Stimulated activated CD8-positive, alpha-beta memory T cell treated with anti-CD3 and anti-CD28 coated beads, Interleukin-4, amount 100 ng/mL, for 4 hours (primary cell): ENCODE measurements at places on chromosomes 4 and X.

GRCh38 chrX:68498044-68498507, 775 bp upstream of the YIPF6 start:
- DNase-seq, result no peak

DNA sequence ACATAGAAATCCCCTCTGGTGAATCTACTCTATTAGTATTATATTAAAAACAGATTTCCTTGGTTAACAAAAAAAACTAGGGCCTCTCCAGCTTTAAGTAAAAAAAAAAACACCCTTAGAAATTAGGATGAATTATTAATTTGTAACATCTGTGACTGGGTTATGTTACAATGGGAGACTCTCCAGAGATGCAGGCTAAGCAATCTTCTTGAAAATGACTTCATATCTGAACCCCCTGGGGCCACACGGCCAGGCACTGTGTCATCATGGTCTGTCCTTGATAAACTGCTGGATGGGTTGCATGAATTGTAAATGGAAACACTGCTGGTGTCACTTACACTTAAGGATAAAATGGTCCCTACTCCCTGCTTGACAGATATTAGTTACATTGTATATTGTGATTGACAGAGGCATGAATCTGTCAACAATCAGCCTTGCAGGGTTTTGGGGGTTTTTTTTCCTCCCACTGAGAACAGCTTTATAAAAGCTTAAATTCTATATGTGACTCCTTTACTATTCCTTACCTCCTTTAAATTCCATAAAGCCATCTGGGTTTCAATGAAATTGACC, 49.1 kb downstream of the PRKG2 start:
- DNase-seq, result no peak

- no peak for DNase-seq
Measured at GRCh38 chr4:174537634-174538033, 15.3 kb upstream of the HPGD start.

DNA sequence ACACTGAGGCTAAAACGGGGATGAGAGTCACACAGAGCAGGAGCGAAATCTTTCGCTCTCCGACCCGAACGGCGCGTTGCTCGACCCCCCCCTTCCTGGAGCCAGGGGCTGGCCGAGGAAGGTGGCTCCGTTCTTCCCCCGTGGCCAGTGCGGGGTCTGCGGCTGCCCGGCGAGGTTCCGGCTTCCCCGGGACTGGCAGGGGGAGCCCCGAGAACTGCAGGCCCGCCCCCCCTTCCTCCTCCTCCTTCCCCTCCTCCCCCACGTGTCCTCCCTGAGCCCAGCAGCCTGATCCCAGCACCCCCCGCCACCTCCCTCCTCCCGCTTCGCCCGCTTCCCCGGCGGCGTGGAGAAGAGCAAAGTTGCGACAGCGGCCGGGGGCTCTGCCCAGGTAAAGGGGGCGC, 2.4 kb upstream of the BCORL1 start:
- no peak for DNase-seq

- no peak for DNase-seq
Measured at GRCh38 chr4:151774324-151774723, 13.5 kb upstream of the GATB start.

DNA sequence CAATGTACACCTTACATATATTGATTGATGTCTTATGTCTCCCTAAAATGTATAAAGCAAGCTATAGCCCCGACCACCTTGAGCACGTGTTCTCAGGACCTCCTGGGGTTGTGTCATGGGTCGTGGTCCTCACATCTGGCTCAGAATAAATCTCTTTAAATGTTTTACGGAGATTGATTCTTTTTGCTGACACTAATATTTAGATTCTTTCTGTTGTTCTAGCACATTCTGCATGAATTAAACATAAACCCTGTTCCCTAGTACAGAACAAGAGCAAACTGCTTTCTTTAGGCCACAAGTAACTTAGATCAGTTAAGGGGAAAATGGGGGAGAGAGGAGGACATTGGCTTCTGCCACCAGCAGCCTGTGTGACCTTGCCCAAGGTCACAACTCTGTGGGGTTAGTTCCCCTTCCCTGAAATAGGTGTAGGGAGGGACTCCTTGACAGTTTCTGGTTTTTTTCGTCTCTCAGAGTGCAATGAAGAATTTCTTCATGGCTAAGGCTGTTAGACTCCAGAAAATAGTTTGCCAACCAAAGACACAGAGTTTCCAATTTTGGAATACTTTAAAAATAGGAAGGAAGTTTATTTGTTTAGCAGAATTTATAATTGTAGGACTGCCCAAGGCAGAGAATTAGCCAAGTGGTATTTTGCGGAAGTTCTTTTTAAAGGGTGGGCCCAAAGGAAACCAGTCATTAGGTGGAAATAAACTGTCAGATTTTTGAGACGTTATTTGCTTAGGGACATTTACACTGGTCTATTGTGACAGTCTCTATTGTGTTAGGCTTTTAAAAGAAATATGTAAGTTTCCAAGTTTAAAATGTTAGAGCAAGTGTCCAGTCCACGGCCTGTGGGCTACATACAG, 29.4 kb downstream of the PTTG2 start:
- no peak for DNase-seq

GRCh38 chr4:35500812-35501211, 743.5 kb downstream of the ARAP2 start:
- DNase-seq, result no peak

DNA sequence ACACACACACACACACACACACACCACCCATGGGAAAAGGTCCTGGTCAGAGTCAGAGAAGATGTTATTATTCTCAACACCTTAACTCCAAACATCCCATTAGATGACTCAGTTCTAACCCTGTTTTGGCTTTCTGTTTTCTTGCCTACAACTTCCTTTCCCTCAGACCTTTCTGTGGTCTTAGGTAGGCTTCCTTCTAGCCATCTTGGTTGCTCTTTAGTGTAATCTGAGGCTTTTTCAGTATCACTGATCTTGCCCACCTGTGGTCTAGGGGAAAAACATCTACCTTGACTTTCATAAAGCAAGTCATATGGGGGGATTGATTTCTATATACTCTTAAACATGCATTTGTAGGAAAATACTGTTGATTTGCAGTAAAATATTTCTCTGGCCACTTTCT, 56.9 kb downstream of the ATG4A start:
- DNase-seq, result no peak

DNA sequence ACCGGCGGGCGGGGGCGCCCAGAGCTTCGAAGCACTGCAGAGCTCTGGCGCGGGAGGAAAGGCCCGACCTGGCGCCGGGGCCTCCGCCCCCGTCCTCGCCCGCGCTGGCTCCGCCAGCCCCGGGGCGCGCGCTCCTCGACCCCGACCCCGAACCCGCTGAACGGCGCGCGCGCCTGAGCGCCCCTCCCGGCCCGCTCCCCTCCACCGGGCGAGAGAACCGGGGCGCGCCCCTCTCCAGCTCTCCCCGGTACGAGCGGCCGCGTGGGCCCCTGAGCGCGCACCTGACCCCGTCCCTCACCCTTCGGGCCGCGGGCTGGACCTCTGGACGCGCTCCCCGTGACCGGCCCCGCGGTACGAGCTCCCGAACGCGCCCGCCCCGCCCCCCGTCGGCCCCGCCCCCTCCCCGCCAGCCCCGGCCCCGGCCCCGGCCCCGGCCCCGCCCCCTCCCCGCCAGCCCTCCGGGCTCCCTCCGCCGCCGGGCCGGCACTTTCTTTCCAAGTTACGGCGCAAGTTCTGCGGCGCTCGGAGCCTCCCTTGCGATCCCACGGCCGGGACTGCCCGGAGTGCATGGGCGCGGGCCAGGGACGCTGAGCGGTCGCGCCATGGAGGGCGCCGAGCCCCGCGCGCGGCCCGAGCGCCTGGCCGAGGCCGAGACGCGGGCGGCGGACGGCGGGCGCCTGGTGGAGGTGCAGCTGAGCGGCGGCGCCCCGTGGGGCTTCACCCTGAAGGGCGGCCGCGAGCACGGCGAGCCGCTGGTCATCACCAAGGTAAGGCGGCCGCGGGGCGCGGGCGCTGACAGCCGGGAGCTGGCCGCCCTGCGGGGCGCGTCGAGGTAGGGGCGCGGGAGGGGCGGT, at the start of gene SHROOM2:
Gene SHROOM2, plus strand, starts transcription at position 486 of the 854 bp plus-strand sequence. Its CDS starts 117 bp downstream, at position 603.
- DNase-seq, result no peak
